ENCODE measurements at places on chromosomes 3 and 15.

GRCh38 chr3:77524946-77525682, 485.2 kb downstream of the ROBO2 start:
- no peak for DNase-seq

- DNase-seq, result no peak
Observed at GRCh38 chr3:196419386-196419785, 12.8 kb downstream of the UBXN7 start.

DNA sequence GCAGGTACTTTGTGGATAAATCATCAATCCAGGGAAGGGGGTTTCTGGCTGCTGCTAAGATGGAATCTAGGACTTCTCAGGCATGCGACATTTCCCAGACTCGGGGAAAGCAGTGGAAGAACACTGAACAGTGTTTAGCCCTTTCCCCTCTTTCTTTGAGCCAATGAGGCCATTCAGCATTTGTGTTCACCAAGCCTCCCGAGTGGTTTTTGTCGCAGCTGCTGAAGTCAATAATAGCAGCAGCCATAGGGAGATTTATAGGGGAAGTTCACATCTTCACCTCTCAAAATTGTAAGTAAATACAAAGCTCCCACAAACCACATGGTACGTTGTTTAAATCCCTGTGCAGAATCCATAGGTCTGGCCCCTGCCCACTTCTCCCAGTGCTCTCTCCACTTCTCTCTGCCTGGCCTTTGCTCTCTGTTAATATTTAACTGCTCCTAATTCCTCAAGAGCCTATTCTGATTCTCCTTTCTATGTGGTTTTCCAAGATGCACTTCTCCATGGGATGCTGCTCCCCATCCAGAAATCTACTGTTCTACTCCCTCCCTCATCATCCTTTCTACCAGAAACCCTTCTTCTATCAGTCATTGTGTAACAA, 230.7 kb downstream of the SHQ1 start:
- DNase-seq, result no peak

- DNase-seq, result peak; percentile 93
Observed at GRCh38 chr3:32460031-32460749, 42.5 kb downstream of the CMTM6 start.

DNA sequence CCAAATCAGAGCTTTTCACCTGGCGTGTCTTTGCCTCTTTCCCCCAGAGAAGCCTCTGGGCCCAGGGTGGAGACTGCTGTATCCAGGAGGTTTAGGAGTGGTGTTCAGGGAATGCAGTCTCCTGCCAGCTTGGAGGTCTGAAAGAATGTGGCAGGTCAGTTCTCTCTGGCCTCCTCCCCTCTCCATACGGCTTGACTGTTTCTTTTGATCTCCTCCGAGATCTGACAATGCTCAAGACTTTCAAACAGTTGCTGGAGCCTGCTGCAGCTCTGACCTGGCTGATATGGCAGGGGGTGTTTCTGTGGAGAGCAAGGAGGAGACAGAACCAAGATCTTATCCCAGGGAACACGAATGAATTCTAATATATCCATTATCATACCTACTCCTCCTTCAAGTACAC, 24.7 kb upstream of the TM4SF4 start:
- no peak for DNase-seq

GRCh38 chr15:38538328-38539007, 26.1 kb downstream of the RASGRP1 start:
- no peak for DNase-seq

- no peak for DNase-seq
Observed at GRCh38 chr15:35000511-35000910, 12.4 kb upstream of the ZNF770 start.

DNA sequence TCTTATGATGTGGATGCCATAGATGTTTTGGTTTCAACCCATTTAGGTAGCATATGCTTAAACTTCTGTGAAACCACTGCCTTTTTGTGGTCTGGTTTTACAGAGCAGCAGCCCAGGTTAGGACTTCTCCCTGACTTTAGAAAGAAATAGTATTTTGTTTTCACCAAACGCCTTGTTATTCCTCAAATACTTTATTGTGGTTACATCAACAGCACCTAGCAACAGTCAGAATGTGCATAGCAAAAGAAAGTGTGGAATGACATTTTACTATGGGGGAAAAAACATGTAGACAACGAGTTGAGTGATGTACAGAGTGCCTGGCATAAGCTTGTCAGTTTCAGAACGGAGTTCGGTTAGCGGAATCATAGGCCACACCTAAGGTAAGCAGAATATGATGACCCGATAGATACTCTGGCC, 159.2 kb downstream of the TPRG1 start:
- peak; percentile 18 for DNase-seq

DNA sequence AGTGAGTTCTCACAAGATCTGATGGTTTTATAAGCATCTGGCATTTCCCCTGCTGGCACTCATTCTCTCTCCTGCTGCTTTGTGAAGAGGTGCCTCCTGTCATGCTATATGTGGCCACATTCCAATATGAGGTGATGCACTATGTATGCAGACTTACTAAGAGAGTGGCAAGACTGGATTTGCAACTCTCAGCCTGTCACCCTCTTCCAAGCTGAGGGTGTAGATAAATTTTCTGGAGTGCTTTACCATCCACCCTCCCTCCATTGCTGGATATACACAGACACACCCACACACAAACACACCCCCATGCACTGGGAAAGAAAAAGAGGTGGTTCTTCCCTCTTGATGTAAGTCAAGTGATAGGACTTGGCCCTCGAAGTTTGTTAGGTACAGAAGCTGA, 30.2 kb upstream of the CHMP2B start:
- DNase-seq, result no peak

DNA sequence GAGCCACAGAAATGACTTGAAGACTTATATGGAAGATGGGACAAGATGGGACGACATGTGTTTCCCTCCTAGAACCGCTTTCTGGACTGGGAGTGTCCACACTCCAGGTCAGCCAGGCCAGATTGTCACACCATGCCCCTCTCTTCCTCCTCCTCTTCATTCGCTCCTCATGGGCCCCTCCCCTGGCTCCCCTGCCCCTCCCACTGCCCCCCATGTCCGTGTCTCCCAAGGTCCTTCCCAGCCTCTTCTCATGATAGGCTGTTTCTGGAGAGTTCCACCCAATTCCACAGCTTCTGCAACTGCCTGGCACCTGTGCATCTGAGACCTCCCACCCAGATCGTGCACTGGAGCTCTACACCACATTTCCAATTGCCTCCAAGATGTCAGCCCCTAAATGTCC, 6.6 kb downstream of the MYO5C start:
- no peak for DNase-seq

DNA sequence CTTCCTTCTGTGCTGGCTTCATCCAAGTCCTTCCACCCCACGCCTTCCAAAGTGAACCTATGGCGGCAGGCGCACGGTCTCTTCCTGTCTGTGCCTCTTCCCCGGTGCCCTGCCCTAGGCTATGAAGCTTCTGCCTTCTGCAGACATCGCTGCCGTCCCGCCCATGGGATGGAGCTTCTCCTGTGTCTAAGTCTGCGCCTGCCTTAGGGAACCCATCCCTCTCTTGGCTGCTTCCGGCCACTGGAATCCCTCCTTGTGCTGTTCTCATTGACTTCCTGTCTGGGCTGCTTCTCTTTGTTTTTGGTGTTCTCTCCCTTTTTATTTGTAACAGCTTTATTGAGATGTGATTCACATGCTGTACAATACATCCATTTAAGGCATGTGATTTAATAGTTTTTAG, 17.2 kb downstream of the CHCHD6 start:
- no peak for DNase-seq

GRCh38 chr3:52851348-52851747, 16.5 kb upstream of the MUSTN1 start:
- peak; percentile 38 for DNase-seq

- no peak for DNase-seq
Observed at GRCh38 chr15:34786206-34786605, 9.1 kb downstream of the ACTC1 start.

DNA sequence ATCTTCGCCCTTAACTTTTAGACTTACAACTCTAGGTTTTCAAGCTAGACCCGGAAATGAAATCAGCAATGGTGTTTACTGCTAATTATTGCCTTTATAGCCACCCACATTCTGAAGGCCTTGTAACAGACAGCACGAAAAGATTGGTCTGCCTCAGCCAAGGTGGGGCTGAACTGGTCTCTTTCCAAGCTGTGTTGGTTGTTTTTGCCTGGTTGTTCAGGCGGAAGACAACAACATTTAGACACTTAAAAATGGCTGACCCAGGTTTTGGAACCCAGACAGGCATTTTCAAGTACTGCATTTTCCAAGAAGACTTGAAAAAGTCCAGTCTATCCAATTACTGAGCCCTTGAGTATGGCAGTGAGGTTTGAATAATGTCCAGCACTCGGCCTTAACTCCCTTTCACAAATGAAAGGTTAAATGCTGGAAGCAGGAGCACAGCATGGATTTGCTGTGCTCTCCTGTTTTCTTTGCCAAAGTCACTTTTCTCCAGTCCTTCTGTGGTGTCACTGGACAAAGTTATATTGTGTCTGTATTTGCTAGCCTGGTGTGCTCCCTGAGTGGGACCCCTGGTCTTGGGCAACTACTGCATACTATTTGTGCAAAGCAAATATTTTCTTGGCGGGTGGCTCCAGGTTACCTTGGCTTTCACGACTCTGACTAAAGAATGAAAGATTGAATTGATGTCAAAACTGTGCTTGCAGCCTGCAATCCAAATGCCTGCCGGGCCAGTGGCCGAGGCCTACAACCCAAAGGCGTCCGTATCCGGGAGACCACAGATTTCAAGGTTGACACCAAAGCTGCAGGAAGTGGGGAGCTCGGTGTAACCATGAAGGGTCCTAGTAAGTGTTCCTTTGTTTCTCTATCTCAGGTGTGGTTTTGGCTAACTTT, 93.5 kb downstream of the FLNB start:
- DNase-seq, result no peak

DNA sequence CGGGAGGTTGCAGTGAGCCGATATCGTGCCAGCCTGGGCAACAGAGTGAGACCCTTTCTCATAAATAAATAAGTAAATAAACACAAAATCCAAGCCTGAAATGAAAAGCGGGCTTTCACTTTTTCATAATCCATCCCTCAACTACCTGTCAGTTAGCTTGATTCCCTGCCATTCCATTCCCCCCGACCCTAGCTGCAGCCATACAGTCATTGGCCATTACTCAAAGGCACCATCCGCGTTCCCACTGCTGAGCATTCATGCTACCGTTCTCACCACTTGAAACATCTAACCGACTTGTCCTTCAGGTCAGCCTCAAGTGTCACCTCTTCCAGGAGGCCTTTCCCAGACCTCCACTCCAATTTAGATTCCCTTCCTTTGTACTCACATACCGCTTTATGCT, 1.1 kb upstream of the PARL start:
- no peak for DNase-seq

- no peak for DNase-seq
Observed at GRCh38 chr3:117706037-117706436, 996.5 kb downstream of the TUSC7 start.

DNA sequence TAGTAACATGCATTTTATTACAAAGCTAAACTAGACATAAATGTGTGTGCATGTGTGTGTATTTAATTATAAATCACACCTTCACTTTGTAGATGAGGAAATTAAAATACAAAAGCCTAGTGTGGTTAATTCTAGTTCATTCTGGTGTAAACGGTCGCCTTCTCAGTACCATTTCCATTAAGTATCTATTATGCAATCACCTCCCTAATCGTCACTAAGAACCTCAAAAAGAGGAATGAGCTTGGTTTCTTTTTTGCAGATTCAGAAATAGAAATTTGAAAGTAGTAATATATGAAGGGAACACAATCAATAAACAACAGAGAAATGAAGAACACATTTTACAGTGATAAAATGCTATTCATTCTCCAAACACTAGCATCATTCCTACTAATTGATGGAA, 233.2 kb downstream of the ZBBX start:
- DNase-seq, result no peak

DNA sequence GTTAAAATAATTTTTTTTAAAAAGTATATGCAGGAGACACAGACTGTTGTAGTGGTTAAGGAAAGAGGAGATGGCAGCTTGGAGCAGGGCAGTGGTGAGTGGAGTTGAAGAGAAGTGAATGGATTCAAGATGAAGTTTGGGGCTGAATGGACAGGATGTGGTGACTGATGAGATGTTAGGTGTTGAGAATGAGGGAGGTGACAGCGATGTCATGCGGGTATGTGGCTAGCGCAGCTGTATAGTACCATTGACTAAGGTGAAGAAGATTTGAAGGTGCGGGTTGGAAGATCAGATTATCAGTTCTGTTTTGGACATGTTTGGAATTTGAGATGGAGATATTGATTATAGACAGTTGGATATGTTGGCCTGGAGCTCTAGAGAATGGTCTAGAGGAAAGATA, 20.1 kb downstream of the FBXO22 start:
- DNase-seq, result peak; percentile 19

- no peak for DNase-seq
Observed at GRCh38 chr3:104458657-104459056, 908.1 kb upstream of the ALCAM start.

DNA sequence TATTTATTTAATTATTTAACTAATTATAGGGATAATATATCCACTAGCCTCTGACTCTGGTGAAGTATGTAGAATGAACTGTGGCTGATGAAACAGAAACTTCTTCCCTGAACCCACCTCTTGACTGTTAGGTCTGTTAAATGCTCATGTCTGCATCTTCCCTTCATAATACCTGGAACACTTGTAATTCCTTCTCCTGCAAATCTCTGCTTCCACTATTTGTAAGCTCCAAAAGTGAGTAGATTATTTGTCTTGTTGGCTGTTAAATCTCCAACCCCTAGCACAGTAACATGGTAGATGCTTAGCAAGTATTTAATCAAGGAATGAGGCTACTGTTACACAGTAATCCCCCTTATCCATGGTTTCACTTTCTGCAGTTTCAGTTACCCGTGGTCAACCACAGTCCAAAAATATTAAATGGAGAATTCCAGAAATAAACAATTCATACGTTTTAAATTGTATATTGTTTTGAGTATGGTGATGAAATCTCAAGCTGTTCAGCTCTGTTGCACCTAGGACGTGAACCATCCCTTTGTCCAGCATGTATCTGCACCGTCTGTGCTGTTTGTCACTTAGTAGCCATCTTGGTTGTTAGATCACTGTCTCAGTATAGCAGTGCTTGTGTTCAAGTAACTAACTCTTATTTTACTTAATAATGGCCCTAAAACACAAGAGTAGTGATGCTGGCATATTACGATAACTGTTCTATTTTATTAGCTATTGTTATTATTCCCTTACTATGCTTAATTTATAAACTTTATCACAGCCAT, 5.7 kb downstream of the TTBK2 start:
- DNase-seq, result no peak

DNA sequence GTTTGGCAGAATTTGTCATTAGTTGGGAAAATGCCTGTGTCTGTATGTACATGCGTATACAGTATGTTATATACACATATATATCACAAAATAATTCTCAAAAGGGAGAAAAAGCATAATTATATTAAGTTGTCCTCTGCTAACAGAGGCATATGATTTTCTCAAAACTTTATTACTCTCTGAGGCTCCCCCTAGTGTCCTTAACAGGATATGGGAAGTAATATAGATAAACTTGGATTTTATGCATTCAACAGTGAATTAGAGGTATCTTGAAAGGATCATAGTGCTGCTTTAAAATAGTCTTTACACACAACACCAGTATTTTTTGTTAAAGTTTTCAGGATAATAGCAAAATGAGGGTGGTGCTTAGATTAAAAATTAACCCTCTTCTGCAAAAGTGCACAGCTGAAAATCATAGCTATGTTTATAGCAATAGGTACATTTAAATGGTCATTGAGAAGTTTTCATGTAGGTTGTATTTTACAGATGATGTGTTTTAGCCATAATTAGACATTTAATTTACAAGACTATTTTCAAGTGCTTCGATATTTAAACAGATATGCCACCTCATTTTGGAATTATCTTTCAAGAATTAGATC, 454.0 kb upstream of the ROBO2 start:
- DNase-seq, result no peak

Measured in activated CD4-positive, alpha-beta T cell treated with anti-CD3 and anti-CD28 coated beads, Interleukin-2, amount 10 ng/mL, durations not matched to agents 7 days and 5 days (primary cell).